SJCRH30 (cell line): ENCODE measurements at places on chromosomes 7 and 10.

- DNase-seq: no peak
These were observed 167.6 kb downstream of the GRID1 start for GRCh38 chr10:86199041-86199440.

- no peak for DNase-seq
These were observed 41.8 kb downstream of the FAM20C start for GRCh38 chr7:234051-234707.

- DNase-seq: no peak
These were observed 7.7 kb upstream of the HYCC1 start for GRCh38 chr7:23021596-23021995.

DNA sequence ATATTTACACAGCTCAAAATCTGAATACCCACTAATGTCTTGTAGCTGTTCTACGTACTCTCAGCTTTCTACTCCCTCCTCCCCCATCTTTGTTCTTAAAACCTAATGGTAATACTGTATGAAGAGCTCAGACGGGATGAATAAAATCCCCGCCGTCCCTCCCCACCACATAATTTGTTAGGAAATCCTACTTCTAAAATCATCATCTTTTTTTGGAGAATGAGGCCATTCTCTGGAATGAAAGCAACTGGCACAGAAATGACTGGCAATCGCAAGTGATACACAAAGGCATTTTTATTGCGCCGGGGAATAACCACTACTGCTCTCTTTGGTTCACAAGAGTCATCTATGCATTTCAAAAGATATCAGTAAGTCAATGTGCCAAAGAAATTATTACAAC is 27.3 kb downstream of the SLC35B4 start:
- peak; percentile 8 for DNase-seq

DNA sequence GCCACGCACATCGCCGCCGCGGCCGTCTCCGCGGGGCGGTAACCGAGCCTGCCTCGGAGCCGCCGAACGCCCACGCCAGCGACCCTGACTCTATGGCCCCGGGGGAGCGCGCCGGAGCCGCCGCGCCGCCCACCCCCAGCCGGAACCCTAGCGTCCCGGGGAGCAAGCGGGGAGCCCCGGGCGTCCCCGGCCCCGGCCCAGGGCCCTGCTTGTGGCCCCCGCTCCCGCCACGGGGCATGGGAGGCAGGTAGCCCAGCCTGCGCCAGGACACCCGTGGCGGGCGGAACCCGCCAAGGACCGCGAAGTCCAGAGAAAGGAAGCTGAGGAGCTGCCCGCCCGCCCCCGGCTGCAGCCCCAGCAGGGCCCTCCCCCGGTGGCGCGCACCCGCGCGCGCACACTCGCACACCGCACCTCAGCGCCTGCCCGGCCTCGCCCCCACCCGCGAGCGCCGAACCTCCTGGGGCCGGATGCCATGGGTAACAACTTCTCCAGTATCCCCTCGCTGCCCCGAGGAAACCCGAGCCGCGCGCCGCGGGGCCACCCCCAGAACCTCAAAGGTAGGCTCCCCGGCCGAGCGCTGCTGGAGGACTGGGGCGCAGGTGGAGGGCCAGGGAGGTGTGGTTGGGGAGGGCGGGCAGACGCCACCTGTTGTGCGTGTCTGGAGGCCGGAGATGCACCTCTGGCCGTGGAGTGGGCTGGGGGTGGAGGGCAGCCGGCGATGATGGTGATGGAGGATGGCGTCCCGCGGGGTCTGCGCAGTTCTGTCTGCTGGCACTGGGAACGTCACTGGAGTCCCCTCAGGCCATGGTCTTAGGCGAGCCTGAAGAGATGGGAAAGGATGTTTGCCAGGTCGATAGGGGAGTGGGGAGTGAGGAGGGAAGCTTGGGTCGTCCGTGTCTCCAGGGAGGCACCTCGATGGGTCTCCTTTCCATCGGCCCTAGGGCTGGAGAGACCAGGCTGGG is 692 bp downstream of the NEURL1 start:
- DNase-seq: peak; percentile 25

DNA sequence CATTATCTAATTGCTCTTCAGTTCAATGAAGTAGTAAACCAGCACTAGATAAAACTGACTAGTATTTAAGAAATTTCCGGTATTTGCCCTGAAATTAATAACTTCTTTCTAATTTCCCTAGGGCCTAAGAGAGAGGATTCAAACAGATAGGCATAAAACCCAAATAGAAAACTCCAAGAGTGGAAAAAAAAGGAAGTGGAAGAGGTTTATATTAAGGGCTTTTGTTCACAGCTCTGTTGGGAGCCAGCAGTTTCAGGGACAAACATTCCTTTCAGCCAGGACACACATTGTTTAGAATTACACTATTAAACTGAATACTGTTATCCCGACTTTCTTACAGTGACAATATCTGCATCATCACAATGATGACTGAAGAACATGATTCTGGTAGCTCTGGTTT is 3.6 kb downstream of the ODAD2 start:
- DNase-seq: no peak

GRCh38 chr7:121752706-121753105 is 120.3 kb upstream of the PTPRZ1 start:
- DNase-seq: no peak

DNA sequence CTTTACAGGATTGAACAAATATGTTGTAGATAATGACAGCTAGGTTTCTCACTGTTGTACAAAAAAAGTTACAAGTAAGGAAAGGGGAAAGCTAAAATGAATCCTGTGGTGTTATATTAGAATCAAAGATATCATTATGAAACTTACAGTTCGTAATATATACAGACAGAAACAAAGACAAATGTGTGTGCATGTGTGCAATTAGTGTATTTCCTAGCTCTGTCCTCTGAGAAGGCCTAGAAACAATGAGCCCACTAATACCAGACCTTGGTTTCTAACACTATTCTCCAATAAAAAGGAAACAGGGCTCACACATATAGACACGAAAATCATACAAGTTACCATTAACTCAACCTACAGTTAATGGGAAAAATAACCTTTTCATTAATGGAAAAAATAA is 8.0 kb downstream of the KDM7A start:
- no peak for DNase-seq

GRCh38 chr7:226281-226895 is 34.0 kb downstream of the FAM20C start:
- DNase-seq: no peak

GRCh38 chr7:98404840-98405239 is 4.0 kb upstream of the BAIAP2L1 start:
- DNase-seq: no peak

DNA sequence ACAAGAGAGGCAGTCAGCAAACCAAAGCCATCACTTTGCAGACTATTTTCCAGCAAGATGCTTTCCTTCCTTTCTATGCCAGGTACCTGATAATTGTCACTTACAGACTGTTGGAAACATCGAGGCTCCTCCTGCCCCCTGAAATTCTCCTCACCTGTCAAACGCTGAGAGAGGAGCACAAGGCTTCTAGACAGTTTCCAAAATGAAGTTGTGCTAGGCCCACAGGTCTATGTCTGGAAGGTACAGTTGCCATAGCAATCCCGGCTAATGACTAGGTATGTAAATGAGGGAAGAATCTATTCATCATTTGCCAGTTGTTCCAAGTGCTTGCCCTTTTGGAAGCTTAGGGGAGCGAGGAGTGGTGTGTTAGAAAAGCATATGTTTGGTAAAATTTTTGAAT is 334.4 kb downstream of the CALN1 start:
- no peak for DNase-seq

GRCh38 chr7:121339082-121339481 is 10.3 kb downstream of the WNT16 start:
- DNase-seq: no peak

GRCh38 chr10:123170961-123171360 is 16.8 kb downstream of the BUB3 start:
- no peak for DNase-seq

GRCh38 chr10:33248638-33249037 is 85.8 kb downstream of the NRP1 start:
- DNase-seq: peak; percentile 49

DNA sequence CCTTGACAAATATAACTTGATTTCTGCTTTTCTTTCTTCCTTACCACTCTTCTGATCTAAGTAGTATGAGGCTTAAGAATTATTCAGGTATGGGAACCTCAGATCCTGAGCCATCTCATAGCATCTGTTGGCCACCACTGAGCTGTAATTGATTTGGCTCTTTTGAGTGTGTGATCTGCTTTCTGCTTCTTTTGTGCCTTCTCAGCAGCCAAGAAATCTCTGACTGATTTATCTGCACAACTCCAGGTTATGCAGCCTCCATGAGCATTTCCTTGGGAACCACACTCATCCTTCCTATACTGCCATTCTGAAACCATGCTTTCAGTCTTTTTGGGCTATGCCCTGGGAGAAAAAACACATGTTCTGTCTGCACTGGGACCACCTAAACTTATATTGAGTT is 178.0 kb upstream of the FAM3C start:
- no peak for DNase-seq

- no peak for DNase-seq
These were observed 13.6 kb downstream of the ENTPD7 start for GRCh38 chr10:99672884-99673283.

GRCh38 chr10:33151344-33151864 is 183.1 kb downstream of the NRP1 start:
- DNase-seq: no peak

DNA sequence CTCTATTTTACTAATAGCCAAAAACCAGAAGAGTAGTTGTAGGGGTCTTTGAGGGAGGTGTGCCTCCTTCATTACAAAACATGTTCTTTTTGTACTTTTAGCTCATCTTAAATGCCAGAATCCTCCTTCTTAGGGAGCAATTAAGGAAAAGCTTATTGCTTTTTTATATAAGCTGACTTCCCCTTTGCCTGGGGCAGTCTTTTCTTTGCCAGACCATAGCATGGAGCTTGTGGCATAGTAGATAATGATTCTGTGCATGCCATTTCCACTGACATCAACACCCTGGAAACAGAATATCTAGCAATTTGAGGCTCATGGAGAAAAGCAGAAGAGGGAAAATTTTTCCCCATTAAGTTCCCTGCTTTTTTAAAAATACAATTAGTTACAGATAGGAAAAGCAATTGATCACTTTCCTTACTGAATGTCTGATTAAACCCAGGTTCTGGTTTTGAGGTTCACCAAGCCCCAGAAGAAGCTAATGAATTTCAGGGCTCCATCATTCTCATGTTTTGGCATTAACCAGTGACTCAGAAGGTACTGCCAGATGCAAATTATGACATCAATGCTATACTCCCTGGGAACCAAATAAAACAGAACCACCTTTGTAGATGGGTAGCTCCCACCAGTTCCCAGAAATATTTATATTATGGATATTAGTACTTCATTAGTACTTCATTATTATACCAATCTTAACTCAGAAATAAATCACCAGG is 410.6 kb downstream of the KCNMA1 start:
- DNase-seq: no peak

DNA sequence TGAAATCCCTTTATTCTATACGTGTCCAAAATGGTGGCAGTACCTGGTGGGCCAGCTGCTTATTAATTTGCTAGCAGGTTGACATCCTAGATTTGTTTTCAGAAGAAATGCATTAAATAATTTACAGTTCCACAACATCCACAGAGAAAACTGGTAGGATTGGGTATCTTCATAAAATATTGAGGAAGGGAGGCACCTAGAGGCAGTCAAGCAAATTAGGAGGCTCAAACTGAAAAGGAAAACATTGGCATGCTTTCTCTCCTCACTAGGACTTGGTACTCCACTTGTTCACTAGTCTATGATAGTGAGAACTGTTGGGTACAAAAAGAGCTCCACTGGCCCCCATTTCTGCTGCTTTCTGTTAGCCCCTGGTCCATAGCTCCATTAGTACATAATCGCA is 18.3 kb upstream of the LRGUK start:
- no peak for DNase-seq

DNA sequence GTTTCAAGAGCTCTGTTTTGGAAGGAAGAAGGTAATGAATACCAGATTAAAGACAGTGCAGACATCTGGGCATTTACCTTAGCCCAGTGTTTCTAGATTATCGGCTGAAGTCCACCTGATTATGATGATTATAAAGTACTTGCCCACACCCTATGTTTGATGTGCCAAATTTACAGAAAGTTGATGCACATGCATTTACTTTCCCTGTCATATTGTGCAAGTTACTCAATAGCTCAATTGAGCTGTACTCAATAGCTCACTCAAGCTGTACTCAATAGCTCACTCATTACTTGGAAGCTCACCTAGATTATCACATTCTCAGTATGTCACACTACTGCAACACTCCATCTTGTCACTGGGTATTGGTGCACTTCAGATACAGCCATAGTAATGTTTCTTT is 13.5 kb downstream of the MGAM start:
- DNase-seq: no peak

DNA sequence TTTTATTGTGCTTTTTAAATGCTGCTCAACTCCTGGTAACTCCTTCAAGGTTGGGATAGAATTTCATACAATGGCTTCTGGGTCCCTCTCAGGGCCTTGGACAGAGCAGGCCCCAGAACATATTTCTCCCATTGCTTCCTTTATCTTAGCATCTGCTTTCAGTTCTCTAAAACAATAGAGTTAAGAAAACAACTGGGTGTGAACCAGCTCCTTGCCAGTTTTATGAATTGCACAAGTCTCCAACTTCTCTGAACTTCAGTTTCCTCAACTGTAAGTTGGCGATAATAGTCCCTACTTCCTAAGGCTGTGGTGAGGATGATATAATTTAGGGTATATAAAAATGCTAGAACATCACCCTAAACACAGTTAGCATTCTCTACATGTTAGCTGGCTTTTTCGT is 77.0 kb upstream of the INHBA start:
- no peak for DNase-seq

GRCh38 chr10:6621536-6621935 is 41.5 kb upstream of the PRKCQ start:
- peak; percentile 3 for DNase-seq

GRCh38 chr10:69479240-69480067 is 28.2 kb downstream of the TSPAN15 start:
- DNase-seq: peak; percentile 54

DNA sequence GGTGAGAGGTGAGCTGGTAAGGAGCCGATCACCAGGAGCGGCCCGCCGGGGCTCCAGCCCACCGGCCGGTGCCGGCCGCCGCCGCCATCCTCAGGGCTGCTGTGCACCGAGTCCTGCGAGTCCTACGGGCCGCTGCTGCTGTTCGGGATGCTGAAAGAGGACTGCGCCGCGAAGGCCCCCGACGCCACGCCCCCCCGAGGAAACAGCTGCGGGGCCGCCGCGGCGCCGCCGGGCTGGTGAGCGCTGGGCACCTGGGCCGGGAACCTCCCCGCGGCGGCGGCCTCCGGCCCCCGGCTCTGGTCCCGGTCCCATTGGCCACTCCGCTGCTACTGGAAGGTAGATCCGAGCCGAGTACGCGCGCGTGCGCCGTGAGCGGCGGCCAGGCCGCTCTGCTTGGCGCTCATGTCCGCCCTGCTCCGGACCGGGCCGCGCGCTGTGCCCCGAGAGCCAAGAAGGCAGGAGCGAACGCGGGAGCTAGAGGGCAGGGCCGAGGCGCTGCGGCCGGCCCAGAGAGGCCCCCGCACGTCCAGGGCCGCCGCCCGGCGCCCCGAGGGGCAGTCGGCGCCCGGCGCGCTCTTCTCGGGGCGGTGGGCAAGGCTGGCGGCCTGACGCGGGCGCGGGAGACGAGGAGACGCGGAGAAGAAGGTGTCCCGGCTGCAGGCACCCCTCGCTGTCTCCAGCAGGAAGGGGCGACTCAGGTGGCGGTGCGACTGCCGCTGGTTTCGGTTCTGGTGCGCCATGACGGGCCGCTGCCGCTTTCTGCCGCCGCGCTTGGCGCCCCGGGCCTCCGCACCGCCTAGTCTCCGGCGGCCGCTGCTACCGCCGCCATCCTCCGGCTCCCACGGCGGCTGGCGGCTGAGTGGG is 121.3 kb upstream of the WIPF3 start:
- DNase-seq: peak; percentile 82
